Foreskin fibroblast (primary cell): ENCODE measurements at places on chromosomes 3 and 15.

DNA sequence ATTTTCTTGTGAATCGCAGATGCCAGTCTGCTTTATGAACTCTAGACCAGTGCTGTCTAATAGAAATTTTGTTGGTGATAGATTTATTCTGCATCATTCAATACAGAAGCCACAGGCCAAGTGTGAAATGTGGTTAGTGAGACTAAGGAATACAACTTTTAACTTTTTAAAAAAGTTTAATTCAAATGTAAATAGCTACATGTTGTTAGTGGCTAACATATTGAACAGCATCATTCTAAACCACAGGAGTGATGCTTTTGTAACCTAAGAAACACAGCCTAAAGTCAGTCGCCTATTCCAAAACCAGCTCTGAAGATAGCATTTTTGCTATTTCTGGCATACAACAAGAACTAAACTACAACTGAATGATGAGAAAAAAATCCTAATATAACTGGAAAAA is 164.8 kb upstream of the CBLB start:
- no peak for DNase-seq

GRCh38 chr3:58772462-58772861 is 105.9 kb upstream of the FAM3D start:
- DNase-seq: no peak

GRCh38 chr3:24952388-24952787 is 457.7 kb upstream of the THRB start:
- DNase-seq: no peak

DNA sequence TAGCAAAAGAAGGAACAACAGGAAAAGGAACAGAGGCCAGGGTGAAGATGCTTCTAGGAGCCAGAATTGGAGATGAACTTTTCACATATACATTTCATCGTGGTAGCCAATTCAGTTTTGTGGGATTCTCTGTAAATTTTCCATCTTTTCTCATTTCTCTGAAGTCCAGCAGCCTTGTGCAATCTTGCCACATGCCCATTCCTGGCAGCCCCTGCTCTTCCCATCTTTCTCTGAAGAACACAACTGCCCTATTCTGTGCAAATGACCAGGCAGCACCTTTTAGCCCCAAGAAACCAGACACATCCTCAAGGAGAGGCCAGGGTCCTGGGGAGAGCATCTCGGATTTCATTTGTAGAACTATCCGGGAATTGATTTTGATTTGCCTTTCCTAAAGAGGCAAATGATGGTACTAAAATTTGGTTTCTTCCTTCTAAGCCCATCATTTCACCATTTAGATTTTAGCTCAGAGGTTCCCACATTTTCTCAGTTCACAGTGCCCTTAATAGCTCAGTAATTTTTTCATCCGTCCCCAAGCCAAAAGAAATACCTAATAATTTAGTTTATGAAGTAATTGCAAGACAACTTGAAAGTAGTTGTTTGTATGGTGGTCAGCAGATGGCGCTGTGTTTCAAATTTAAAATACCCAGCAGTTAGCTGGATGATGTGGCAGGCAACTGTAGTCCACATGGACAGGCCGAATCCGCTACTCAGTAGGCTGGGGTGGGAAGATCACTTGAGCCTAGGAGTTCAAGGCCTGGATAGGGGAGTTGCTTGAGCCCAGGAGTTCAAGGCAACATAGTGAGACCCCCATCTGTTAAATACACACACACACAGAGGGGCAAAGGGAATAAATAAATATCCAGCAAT is 61.3 kb upstream of the ACKR4 start:
- DNase-seq: peak; percentile 82

DNA sequence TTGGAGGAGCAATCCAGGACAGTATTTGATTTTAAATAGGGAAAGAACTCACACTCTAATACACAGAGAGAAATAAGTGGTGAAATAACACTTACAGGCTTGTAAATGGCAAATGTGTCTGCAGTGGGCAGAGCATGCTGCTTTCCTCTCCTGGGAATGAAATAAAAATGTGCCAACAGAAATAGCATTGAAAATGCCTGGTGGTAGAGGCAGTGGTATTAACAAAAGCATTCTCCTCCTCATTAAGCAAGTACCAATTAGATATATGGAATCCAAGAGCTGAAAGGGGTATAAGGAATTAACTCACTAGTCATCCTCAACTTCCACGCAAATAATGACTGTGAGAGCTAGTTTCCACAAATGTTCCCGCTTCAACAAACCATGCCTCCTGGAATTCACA is 364.1 kb upstream of the KCNMB2 start:
- DNase-seq: no peak

GRCh38 chr3:99951701-99952100 is 134.0 kb downstream of the CMSS1 start:
- DNase-seq: no peak

GRCh38 chr3:106160396-106160795 is 291.6 kb upstream of the CBLB start:
- DNase-seq: no peak

DNA sequence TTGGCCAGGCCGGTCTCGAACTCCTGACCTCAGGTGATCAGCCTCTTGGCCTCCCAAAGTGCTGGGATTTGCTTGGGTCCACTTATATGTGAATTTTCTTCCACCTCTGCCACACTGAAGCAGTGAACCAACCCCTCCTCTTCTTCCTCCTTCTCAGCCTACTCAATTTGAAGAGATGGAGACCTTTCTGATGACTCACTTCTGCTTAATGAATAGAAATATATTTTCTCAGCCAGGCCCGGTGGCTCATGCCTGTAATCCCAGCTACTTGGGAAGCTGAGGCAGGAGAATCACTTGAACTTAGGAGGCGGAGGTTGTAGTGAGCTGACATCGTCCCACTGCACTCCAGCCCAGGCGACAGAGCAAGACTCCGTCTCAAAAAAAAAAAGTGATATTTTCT is 46.8 kb upstream of the GATM start:
- DNase-seq: peak; percentile 61
